ENCODE measurements at places on chromosomes 6 and 20. TPM values are rescaled to one million over a fixed set of nuclear protein-coding genes. Genes with fewer than 3 reads are reported as not detected.

DNA sequence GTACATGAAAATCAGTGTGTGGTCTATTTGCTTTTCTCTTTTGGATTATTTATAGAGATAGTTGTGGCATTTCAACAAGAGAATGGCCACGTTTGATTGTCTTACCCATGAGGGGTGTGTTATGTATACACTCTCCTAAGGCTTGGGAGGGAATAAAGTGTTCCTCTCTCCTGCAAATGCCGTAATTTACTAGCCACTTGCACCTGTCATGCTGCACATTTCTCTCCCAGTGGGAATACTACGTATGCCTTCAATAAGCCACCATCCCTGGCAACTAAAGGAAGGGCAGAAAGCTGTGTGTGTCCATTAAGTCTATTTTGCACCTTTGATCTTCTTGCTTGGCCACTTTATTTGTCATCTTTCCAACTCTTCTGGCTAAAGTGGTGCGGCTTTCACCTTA lies 541.2 kb downstream of the QKI start:
- no peak for DNase-seq

DNA sequence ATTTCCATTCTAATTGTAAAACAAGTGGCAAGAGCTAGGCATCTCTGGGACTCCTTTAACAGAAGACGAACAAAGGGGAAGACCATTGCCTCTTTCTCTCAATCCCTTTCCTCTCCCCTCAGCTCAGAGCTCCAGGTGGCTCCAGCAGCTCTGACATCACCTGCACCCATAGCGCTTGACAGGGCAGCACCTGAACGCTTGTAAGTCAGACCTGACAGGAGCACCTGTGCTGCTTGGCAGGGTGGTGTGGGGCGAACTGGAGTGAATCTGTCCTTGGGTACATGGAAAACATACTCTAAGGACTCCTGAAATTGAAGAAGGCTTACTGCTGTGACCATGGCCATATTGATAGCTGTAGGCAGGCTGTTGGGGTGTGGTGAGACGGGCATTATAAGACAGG lies 409.5 kb upstream of the AGPAT4 start:
- no peak for DNase-seq

DNA sequence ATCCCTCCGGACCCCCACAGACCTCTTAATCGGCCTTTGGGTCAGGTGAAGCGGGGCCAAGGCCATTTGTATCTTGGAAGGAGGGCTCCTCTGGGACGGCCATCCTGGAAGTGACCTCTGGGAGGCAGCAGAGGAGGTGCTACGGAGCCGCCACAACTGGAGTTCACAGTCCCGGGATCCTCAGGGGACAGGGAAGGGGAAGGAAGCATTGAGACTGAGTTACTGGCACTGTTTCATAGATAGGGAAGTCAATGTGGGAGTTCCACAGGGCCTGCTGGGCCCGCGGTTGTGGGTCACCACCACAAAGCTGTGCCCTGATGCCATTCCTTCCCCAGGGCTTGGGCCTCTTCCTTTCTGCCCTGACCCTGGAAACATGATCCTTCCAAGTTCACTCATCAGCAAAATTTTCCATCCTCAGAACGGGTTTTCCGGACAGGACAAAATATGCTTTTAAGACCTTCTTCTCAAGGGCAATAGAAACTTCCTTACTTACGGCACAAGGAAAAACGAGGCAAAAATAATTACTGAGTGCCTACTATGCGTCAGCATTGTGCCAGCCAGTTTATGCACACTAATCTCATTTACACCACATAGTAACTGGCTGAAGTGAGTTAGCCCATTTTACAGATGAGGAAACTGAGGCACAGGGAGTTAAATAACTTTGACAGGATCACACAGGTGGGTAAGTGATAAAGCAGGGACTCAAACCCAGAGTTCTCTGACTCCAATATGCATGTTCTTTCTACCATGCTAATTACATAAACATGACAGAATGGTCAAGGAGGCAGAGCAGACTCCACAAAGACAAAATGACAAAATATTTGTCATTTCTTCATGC lies 143.8 kb downstream of the UNC5CL start:
- no peak for DNase-seq

Gene KCNK15
- total RNA-seq = 0.48 TPM

Data from activated naive CD8-positive, alpha-beta T cell treated with anti-CD3 and anti-CD28 coated beads for 36 hours (primary cell).